ENCODE measurements at places on chromosomes 13 and 19.

DNA sequence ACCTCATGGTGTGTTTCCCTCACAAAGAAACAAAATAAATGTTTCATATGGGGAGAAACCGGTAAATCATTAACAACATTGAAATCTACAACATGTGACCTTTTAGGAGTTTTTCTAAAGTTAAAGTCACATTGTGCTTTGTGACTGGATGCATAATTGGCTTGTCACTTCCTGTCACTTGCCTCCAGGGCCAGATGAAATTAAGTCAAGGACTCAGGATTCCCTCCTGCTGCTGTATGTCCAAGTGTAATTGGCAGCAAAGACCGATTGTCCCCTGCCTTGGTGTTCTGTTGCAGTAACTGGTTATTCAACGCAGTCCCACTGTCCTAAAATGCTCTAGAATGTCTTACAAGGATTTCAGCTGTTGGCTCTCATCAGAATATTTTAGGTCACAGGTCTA, 448.2 kb downstream of the LIG4 start:
- DNase-seq: peak; percentile 9

DNA sequence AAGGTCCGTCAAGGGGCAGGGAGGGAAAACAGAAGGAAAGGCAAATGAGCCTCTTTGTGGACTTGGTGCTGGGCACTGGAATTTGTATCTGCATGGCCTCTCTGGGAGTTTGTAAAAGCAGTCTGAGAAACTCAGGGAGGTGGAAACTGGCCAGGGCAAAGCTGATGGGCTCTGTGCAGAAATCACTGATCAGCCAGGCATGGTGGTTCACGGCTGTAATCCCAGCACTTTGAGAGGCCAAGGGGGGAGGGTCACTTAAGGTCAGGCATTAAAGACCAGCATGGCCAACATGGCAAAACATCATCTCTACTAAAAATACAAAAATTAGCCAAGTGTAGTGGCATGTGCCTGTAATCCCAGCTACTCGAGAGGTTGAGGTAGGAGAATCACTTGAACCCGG, 369.9 kb upstream of the ZNF507 start:
- DNase-seq: no peak

- no peak for DNase-seq
Measured at GRCh38 chr13:39376076-39376475, 226.9 kb downstream of the LHFPL6 start.

GRCh38 chr19:35045667-35046300, 4.3 kb downstream of the HPN start:
- DNase-seq: no peak

GRCh38 chr19:42965176-42965575, 28.2 kb upstream of the PSG7 start:
- no peak for DNase-seq

GRCh38 chr19:1782521-1782920, 29.2 kb downstream of the ONECUT3 start:
- DNase-seq: no peak

DNA sequence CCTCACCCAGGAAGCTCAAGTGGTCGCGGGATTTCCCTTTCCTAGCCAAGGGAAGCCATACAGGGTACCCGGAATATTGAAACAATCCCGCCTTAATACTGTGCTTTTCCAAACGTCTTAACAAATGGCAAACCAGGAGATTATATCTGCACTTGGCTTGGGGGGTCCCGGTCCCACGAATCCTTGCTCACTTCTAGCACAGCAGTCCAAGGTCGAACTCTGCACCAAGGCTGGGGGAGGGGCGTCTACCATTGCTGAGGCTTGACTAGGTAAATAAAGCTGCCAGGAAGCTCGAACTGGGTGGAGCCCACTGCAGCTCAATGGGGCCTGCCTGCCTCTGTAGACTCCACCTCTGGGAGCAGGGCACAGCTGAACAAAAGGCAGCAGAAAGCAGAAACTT, 1644.8 kb downstream of the PCDH9 start:
- no peak for DNase-seq

DNA sequence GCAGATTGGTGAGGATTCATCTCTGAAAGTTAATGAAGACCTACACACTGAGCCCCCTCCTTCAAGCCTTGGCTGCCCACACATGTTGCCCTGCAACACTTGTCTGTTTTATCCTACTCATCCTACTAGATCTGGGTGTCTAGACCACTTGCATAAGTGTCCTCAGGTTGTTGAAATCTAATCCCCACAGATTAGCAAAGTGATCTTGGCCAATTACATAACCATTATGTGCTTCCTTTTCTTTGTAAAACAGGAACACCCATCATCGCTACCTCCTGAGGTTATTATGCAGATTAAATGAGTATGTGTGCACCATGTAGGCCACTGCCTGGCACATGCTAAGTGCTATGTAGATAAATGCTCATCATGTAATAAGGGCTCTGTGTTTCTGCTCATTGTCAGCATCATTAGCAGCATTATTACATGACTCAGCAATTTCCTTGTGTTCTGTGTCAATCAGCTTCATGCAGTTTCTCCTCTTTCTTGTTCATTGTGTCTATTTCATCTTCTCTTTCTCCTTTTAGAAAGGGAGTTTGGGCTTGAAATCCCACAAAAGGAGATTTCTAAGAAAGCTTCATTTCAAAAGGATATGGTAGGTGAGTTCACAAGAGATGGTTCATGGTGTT, 15.1 kb downstream of the ZNF175 start:
- DNase-seq: no peak

DNA sequence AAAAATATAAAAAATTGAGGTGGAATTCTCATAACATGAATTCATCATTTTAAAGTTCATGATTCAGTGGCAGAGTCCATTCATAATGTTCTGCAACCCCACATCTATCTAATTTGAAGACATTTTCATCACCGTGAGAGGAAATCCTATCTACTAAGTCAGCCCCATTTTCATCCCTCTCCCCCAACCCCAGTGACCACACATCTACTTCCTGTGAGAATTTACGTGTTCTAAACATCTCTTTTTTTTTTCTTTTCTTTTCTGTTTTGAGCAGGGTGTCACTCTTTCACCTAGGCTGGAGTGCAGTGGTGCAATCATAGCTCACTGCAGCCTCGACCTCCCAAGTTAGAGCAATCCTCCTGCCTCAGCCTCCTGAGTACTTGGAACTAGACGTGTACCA, 17.5 kb downstream of the ATCAY start:
- DNase-seq: no peak

DNA sequence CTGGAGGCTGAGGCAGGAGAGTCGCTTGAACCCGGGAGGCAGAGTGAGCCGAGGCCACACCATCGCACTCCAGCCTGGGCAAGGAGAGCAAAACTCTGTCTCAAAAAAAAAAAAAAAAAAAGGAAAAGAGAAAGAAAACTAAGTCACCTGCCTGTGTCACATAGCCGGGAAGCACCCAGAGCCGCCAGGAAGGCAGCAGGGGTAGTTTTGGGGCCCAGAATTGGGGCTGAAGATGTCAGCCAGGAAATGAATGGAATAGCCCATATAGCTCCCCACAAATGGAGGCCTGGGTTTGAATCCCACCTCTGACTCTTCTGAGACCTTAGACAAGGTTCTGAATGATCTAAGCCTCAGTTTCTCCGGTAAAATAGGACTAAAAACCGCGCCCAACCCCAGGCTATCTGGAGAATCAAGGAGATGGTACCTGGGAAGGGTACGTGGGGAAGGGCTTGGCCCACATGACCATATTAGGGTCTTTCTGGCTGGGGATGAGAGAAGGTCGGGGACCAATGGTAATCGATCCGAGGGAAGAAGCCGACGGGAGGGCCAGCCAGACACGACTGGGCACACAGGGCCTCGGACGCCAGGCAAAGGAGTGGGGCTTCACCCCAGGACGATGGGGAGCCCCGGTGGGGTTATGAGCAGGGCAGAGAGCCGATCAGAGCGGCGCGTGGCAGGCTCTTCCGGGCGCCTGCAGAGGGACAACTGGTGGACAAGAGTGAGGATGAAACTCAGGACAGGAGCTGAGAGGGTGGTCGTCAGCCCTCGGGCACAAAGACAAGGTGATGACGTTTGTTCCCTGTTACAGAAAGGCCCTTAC, 14.4 kb downstream of the CCDC124 start:
- no peak for DNase-seq

GRCh38 chr13:100597253-100597652, 8.7 kb upstream of the GGACT start:
- no peak for DNase-seq

GRCh38 chr19:18340190-18340989, at the start of gene PGPEP1:
Gene PGPEP1, plus strand, starts transcription at chr19:18340598. Its CDS starts 84 bp downstream, at chr19:18340682.
- no peak for DNase-seq

GRCh38 chr13:40517486-40518480, 148.7 kb downstream of the FOXO1 start:
- no peak for DNase-seq

DNA sequence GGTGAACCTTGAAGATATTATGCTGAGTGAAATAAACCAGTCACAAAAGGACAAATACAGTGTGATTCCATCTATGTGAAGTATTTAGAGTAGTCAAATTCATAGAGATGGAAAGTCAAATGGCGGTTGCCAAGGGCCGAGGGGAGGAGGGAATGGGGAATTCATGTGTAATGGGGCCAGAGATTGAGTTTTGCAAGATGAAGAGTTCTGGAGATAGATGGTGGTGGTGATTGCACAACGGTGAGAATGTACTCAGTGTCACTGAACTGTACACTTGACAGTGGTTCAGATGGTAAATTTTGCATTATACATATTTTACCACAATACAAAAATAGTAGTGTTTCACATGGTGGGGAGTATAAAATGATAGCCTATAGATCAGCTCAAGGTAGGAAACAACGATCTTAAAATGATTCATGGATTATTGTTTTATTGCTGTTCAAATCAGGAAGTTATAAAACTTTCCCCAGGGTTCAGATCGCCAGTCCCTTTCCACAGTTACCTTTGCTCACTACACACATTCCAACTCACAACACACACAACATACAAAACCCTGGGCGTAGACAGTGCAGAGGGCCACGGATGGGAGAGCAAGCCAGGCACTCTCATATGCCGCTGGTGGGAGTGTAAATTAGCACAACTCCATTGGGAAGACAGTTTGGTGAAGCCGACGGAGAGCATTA, 219.9 kb downstream of the ZIC5 start:
- DNase-seq: no peak

- DNase-seq: no peak
Measured at GRCh38 chr19:58364146-58364545, 1.6 kb upstream of the ZNF497 start.

All from renal pelvis (tissue), 12 donors.